NCI-H510A (cell line): ENCODE measurements at places on chromosomes 4 and X.

GRCh38 chr4:168039593-168039992, 52.7 kb upstream of the ANXA10 start:
- DNase-seq: no peak

DNA sequence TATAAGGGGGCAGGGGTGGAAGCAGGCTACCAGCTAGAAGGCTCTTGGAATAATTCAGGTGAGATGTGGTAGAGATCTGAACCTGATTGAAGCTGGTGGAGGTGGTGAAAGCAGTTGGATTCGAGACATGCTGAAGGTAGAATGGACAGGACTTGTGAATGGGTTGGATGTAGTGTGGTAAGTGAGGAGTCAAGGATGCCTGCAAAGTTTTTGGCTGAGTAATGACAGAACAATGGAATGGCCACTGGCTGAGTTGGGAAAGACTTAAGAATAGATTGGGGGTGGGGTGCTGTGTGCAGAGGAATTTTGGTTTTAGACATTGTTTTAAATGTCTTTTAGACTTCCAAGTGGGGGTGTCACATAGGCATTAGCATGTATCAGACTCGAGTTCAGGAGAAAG, 33.5 kb downstream of the HPF1 start:
- DNase-seq: no peak

GRCh38 chrX:73903941-73904340, 340.9 kb downstream of the CHIC1 start:
- DNase-seq: no peak

- DNase-seq: no peak
Measured at GRCh38 chr4:174635732-174636131, 113.4 kb upstream of the HPGD start.

DNA sequence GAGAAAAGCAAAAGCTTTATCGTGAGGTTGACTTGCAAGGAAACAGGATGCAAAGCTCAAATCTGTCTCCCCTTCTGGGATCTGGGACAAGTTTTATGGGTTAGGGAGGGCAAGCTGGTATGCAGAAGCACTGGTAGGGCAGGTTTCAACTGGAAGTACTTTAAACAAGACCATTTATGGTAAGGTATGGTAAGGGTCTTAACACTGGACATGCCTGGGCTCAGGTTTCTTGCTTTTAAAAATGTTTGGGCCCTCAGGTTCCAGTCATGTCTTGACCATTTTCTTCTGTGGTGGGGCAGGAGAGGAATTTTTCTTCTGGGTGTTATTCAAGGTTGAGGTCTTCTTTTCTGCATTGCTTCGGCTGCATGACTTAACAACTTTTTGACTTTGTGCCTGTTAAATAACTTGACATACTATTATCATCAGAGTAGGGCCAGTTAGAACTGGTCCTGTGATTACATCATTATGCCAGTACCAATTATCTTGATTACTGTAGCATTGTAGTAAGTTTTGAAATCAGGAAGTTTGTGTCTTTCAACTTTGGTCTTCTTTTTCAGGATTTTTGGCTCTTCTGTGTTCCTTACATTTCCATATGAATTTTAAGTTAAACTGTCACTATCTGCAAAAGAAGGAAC, 33.7 kb downstream of the CD38 start:
- DNase-seq: no peak

- no peak for DNase-seq
Measured at GRCh38 chr4:173218411-173219125, 50.0 kb downstream of the GALNT7 start.

DNA sequence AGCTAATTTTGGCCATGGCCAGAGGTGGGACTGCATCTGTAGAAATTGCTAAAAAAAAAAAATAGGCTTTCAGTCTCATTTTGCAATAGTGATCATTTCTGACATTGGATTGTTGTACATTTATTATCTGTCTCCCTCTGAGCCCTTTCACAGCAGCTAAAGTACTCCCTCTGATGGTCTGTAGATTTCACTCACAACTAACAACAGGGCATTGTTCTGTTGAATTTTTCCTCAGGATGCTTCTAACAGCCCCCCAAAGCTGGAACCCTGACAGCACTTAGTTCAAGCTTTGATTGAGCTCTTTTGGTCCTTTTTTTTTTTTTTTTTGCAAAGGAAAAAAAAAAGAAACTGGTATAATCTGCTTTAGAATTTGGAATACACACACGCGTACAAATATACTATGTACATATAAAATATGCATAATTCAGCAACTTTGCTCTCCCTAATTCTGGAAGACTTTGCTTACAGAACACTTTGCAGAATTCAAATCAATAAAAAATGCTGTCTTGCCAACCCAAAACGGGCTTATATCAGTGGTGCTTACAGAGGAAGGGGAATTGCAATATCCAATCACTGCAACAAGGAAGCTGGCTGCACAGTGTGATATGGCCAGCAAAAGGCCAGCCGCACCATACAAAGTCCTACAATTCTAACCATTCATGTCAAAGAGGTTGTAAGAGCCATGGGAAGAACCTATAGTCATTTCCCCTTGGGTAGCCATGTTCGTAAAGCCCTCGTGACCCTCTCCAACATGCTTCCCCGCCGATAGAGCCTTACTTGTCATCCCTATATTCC, 406.4 kb downstream of the SMARCA1 start:
- DNase-seq: no peak

DNA sequence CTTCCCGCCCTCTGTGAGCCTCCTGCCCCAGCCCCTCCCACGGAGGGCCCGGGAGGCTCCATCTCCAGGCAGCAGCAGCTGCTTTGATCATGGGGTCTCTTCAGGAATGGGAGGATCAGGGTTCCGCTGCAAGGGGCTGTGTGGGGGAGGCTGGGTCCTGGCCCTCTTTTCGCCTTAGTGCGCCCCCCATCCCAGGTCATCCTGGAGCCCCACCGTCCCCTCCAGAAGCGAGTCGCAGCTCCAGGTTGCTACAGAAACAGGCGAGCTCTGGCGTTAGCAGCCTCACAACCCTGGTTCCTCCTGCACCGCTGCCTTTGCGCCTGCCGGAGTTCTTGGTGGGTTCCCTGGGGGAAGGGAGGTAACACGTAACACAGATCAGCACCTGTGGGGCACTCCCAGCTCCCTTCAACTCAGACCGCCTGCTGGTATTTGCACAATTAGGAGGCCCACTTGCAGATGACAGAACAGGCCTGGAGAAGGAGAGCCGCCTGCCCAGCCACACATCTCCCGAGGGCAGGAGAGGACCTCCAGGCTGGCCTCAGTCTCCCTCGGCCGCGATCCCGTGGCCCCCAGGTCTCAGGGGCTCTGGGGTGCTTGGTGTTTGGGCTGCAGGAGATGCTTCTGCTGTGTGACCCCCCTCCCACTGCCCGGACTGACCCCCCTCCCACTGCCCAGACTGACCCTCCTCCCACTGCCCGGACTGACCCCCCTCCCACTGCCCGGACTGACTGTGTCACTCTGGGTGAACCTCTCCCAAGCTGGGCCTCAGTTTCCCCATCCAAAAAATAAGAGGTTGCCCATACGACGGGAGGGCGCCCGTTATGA, 64.2 kb upstream of the ADRA2C start:
- DNase-seq: no peak

DNA sequence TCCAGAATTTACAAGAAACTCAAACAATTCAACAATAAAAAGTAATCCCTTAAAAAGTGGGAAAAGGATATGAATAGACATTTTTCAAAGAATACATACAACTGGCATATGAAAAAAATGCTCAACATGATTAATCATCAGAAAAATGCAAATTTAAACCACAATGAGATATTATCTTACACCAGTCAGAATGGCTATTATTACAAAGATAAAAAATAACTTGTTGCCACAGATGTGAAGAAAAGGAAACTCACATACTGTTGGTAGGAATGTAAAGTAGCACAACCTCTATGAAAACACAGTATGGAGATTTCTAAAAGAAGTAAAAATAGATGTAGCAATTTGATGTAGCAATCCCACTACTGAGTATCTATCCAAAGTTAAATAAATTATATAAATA, 65.1 kb upstream of the DIAPH2 start:
- DNase-seq: no peak

DNA sequence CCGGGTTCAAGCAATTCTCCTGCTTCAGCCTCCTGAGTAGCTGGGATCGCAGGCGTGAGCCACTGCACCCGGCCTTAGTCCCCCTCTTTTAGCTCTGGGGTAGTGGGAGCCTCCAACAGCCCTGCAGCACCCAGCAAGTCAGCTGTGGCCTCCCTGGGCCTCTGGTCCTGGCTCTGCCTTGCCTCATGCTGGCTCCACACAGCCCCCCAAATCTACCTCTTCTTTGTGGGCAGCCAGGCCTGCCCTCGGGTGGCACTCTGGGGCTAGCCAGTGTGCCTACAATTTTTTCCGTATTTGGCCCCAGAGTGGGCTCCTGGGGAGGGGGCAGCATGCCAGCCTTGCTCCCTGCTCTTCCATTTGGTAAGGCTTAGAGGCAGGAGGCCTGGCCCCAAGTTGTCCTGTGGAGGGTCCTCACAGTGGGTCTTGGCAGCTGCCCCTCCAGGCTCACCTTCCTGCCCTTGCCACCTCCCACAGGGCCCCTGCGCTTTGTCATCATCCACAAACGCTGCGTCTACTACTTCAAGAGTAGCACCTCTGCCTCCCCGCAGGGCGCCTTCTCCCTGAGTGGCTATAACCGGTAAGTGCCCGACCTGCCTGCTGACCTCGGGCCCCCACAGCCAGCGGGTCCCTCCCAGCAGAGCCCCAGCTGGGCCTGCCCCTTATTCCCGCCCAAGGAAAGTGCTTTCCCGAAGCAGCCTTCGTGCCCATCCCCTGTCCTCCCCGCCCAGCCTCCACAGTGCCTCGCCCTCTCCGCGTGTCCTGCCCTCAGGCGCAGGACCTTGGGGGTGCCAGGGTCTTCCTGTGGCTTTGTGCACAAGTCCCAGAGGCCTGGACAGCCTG, 21.0 kb upstream of the ADD1 start:
- DNase-seq: no peak

- DNase-seq: no peak
Measured at GRCh38 chr4:187464573-187464972, 531.0 kb upstream of the ZFP42 start.

DNA sequence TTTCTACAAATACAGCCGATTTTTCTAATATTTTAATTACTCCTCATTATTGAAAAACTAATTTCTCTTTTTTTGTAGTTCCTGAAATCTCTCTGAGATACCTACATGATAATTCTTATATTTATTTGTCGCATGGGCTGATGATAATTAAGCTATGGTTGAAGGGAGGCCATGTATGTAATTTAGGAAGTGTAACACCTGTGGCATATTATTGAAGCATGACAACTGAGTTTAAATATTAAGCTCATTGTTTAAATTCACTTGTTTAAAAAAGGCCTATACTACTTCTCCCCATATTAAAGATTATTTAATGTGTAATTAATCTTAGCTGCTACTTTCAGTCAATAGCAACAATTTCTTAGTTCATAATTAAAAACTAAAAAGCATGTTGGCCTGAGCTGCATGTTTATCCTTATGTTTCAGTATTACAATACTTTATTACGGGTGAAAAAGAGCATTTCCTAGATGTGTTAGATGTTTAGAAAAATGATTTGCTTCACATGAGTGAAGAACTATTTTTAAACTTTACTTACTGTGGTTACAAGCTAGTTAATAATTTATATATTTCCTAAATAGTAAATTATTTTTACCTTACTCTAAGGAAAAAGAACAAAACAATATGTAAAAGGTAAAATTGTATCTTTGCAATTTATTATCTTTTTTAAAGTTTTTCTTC, 122.4 kb downstream of the RAP1GDS1 start:
- DNase-seq: no peak

DNA sequence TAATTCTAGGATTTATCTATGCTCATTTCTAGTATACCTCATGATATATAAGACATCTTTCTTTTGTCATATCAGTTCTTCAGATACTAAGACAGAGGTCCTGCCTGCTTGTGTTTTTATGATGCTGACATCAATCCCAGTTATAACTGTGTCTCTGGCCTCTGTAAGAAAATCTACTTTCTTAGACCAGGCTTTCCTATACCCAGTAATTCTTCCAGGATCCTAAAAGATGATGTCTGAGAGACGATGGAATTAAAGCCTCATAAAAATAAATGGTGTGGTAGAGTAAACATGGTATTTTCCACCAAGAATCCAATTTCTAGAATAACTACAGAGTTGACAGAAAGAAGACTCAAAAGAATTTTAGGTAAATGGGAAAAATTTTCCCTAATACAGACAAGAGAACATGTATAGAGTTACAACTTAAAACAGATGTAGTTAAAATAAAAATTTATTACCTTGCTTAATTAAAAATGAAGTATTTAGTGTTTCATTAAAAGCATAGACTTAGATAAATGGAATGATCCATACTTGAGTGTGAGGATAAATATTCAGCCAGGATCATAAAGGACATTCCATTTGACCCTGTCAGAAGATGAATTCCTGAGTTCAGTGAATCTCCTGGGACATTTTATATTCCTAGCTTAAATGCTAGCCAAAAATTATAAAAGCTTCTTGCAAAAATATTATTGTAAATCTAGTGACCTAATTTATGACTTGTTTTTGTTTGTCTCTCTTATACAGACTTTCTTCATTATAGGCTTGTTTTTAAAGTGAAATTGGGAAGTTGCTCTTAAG, 137.4 kb downstream of the PDLIM5 start:
- no peak for DNase-seq

GRCh38 chrX:77347572-77347971, 99.6 kb upstream of the FGF16 start:
- DNase-seq: no peak

DNA sequence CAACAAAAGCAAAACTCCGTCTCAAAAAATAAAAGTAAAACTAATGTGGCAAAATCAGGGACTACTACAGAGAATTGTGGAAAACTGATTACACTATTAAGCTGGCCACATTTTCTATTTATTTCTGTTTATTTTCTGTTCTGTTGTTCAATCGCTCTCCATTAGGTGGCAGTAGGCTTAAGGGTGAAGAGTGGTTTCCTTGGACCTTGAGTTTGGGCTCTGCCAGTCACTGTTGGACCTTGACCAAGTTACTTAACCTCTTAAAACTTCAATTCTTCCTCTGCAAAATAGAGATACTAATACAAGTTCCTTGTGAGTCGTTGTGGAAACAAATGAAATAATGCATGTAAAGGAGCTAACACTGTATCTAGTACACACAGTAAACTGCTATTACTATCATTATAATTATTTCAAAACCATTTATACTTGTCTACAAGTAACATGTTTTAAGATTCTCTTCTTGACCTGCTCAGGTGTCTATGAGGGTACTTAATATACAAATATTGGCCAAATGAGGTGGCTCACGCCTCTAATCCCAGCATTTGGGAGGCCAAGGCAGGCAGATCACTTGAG, 15.2 kb downstream of the HSD17B11 start:
- DNase-seq: no peak

GRCh38 chr4:154741131-154741665, 2.6 kb upstream of the LRAT start:
- no peak for DNase-seq

DNA sequence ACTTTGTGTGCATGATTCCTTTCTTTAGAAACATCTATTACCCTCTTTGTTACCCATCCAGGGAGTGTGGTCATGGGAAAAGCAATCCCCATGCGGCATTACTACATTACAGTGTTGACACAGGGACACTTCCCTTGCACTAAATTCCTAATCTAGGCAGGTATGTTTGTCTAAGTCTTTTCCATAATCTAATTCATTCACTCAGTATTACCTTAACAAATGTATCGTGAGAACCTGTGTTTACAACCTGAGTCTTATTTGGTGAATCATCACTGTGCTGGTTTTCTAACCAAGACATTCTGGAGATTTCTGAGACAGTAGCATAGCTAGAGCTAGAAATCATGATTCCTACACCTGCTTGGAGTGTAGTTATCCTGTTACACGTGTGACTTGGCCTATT, 326.8 kb downstream of the BMPR1B start:
- DNase-seq: no peak
